ENCODE measurements at places on chromosomes 1 and 21.

DNA sequence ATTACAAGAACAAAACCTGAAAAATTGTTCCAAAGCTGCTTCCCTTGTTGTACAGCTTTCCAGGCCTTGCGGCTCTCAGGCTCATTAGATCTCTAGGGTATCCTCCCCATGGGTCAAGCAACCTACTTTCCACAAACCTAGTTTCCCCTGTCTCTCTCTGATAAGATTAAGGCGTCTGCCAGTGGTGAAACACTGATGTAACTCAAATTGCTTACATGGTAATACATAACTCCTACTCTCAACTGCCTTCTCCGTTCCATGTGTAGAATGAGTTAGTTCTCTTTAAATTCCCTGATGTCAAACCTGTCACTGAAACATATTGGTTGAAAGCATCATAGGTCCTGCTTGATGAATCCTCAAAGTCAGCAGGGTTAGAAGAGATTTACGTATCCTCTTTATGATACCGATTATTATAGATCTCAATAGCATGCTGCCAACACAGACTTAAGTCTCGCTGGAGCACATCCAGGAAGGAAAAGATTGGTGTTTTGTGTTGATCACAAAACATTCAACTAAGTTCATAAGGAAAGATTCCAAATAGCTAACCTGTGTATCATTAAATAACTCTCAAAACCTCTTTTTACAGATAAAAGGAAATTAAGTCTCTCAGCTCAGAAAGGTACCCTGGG is 10.6 kb downstream of the PPP1R15B start:
- no peak for DNase-seq

GRCh38 chr21:15763359-15763758 is 33.6 kb downstream of the USP25 start:
- DNase-seq = no peak

DNA sequence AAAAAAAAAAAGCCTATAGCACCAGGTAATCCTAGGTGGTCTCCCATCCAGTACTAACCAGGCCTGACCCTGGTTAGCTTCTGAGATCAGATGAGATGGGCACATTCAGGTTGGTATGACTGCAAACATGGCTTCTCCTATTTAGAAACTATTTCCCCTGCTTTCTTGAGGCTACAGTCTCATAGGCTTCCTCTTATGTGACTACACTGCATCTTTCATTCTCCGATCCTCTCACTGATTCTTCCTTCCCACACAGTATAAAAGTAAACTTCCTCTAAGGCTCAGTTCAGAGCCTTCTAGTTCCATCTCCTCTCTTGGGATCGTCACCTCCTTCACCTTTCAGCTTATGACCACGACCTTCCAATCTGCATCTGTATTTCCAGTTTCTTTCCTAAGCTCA is 30.4 kb upstream of the RNF2 start:
- DNase-seq = no peak

- DNase-seq = no peak
Observed at GRCh38 chr1:175179837-175180590, 12.6 kb downstream of the KIAA0040 start.

DNA sequence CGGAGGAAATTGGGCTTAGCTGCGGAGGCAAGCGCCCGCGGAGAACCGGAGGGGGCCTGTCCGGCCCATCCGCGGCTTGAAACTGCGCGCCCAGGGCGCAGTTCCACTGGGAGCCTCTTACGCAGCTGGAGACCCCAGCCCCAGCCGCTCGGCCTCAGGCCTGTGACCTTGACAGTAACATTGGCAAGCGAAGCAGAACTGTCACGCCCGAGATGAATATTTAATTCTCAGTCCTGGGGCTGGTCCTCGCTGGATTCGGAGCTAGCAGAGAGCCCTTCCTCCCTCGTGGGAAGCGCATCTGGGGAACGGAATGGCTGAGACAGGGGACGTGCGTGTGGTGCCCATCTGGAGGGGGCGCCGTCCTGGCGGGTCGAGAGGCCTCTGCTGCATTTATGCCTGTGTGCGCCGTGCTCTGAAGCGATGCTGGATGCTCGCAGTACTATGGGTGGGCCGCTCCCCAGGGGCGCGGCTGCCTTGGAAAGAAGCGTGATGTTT is 928 bp downstream of the SLC6A17 start:
- DNase-seq = no peak

GRCh38 chr1:214364386-214364785 is 83.4 kb downstream of the SMYD2 start:
- no peak for DNase-seq

All from EL (cell line).